ENCODE measurements at places on chromosomes 2 and 18.

DNA sequence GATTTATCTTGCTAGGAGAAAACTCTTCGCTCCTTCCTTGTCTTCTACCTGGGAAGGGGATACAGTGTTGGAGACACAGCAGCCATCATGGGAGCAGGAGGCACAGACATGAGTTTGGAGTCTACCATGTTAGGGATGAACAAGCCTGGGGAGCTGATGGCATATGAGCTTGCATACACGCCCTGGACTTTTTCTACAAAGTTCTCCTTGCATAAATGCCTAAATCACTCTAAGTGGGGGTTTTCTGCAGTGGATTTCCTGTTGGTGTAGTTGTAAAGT lies 3.6 kb upstream of the HS1BP3 start:
- no peak for DNase-seq

DNA sequence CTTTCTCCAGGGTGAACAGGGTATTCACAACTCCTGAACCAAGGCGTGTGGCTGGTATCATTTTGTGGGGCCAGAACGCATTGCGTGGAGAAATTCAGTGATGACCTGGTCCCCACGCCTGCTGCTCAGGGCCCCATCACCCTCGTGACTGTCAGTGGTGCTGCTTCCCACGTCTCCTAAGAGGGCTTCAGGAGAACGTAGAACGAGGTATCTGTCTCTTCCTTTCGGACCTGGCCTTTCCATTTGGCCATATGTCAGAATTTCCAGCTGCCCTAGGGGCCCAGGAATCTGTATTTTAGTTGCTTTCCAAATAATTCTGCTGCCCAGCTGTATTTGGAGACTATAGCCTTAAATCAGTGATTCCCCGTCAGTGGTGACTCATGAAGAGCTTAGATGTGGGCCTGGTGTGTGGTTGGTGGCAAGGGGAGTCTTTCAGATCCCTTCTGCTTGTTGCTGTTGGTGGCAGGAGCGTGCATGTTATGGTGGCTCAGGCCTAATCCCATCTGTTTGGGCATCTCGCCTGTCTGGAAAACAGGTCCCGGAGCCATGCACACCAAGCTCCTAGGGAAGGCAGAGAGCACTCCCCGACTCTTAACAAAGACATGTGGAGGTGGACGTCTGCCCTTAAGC lies 56.4 kb downstream of the NPAS2 start:
- DNase-seq, result no peak

GRCh38 chr2:96631804-96632435 lies 6.2 kb downstream of the KANSL3 start:
- DNase-seq, result no peak

GRCh38 chr2:186562209-186562578 lies 27.7 kb upstream of the ITGAV start:
- DNase-seq, result no peak

GRCh38 chr2:68604077-68604476 lies 39.3 kb upstream of the PROKR1 start:
- DNase-seq, result no peak

DNA sequence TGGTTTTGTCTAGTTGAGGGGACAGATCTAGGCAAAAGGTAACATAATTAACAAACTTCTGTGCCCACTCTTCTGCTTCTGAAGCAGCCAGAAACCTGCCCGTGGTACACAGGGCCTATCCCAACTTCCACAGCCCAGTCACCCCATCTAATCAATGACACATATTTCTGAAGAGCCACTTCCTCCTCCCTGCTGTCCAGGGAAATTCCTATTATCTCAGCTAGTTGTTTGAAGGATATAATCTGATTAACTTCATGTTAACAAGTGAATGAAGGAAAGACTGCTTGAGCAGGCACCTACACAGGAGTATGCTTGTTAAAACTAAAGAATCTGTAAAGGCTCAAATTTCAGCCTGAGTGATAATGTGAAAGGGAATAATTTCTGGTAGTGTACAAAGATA lies 61.4 kb downstream of the CCDC148 start:
- no peak for DNase-seq

DNA sequence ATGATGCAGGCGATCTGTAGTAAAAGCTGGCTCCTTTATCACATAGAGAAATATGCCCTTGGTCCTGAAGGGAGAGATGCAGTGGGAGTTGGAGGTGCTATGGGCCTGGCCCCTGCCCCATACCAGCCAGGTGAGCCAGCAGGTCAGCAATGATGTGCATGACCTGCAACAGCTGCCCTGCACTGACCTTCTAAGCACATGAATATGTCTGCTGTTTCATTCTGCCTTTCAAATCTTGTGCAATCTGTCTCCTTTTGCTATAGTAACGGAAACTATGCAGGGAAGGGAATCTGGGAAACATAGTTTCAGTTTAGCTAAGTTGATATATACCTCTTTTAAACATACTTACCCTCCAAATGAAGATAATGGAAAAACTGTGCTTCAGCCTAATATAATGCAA lies 235.2 kb downstream of the TDRD15 start:
- DNase-seq, result no peak

DNA sequence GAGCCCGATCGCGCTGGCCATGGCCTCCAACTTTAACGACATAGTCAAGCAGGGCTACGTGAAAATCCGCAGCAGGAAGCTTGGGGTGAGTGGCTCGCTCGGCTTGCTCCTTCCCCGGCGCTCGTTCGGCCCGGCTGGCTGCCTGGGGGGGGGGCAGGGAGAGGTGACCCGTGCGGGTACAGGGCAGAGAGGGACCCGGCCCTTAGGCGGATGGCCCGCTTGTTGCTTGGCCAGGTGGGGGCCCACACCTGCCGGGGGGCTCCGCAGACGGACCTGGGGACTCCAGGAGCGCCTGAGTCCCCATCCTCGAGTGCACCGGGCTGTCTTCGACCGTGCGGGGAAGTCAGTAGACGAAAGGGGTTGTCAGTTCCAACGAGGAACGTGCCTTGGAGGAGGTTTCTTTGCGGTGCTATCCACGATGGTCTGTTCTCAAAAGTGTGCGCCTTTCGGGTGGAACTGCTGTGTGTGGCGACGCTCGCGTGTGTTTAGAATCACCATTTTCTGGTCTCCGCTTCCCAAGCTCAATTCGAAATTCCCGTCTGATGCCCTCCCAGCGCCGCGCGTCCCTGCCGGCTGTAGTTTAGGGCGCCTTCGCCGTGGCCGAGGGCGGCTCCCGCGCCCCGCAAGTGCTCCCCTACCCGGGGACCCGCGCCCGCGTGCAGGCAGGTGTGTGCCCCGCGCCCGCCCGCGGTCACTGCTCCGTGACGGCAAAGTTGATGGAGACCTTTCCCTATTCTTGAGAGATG lies 711 bp downstream of the DOK6 start:
- no peak for DNase-seq

GRCh38 chr2:77977471-77978063 lies 455.4 kb upstream of the LRRTM4 start:
- DNase-seq, result no peak

GRCh38 chr2:69376403-69376802 lies 10.6 kb downstream of the GFPT1 start:
- no peak for DNase-seq

GRCh38 chr2:108320326-108320922 lies 31.7 kb downstream of the SULT1C2 start:
- DNase-seq, result no peak

GRCh38 chr2:8408560-8409460 lies 273.0 kb upstream of the ID2 start:
- DNase-seq, result no peak

DNA sequence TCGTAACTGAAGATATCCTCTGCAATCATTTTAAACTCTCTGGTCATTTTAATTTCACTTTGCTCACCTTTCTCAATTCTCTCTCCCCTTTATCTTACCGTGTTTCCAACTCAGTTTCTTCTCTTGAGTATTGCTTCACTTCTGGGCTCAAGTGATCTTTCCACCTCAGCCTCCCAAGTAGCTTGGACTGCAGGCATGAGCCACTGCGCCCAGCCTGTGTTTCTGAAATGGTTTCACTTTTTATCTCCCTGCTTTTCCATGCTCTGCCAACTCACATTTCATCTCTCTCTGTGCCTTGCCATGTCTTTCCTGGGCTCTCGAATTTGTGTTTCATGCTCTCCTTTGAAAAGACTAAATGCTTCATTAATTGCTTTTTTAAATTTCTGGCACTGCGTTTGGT lies 30.5 kb upstream of the TMEM131 start:
- DNase-seq, result no peak

GRCh38 chr2:151637271-151637781 lies 97.0 kb downstream of the NEB start:
- no peak for DNase-seq

- no peak for DNase-seq
Observed at GRCh38 chr2:179927041-179927440, 65.6 kb upstream of the ZNF385B start.

DNA sequence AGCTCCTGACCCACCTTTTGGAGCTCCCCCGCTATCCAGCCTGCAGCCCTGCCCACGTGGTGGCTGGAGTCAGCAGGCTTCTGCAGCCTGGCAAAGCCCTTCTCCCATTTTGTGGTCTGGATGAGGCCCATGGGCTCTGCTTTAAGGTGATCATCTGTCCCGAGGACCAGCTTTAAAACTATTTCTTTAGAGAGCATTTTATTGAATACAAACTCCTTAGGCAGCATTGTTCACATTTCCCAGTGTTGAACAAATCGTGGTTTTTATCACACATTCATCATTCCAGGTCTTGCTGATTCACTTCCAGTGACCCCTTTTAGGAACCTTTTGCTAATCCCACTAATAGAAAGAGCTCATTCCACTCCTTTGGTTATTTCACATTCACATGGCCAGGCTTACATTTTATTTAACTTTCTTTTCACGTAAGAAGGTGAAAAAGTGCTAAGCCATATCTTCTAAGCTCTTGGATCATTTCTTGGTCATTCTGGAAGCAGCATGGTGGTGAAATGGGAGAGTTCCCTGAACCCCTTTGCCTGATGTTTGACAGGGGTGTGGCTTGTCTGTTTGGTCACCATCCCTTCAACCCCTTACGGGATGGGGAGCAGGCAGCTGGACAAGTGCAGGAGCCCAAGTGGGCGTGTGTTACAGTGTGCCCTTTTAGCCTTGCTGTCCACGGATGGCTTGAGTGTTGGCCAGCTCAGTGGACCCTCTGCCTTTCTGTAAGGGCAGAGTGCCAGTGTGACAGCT lies 80.4 kb upstream of the RAPGEF4 start:
- DNase-seq, result no peak

GRCh38 chr2:229980431-229981184 lies 58.3 kb downstream of the FBXO36 start:
- DNase-seq, result no peak

GRCh38 chr2:43343573-43344304 lies 117.3 kb upstream of the ZFP36L2 start:
- no peak for DNase-seq

GRCh38 chr18:56128153-56128791 lies 510.1 kb downstream of the TXNL1 start:
- DNase-seq, result no peak

DNA sequence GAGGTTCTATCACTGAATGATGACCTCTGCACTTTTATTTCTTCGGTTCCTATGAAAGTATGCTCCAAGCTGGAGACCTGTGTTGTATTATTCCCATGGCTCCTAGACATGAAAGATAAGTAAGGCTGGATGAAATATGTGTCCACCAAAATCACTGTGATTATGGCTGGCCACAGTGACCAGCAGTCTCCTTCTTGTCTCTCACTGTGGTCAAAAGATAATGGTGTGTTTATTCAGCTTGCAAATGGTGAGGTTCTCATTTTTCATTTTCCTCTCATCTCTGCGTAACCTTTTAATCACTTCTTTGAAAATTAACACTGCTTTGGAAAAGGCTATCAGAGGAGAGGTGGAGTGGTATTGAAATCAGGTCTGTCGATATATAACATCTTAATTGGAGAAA lies 107.8 kb upstream of the DAPL1 start:
- no peak for DNase-seq

- no peak for DNase-seq
Observed at GRCh38 chr2:207226243-207226642, 60.5 kb upstream of the KLF7 start.

GRCh38 chr18:35827903-35828275 lies 144.6 kb upstream of the RMP24 start:
- no peak for DNase-seq

- DNase-seq, result peak; percentile 78
Observed at GRCh38 chr18:49486953-49487710, at the start of gene C18orf32. C18orf32 (minus strand) TSS chr18:49487234; CDS start chr18:49483748, 3,486 bp downstream.

DNA sequence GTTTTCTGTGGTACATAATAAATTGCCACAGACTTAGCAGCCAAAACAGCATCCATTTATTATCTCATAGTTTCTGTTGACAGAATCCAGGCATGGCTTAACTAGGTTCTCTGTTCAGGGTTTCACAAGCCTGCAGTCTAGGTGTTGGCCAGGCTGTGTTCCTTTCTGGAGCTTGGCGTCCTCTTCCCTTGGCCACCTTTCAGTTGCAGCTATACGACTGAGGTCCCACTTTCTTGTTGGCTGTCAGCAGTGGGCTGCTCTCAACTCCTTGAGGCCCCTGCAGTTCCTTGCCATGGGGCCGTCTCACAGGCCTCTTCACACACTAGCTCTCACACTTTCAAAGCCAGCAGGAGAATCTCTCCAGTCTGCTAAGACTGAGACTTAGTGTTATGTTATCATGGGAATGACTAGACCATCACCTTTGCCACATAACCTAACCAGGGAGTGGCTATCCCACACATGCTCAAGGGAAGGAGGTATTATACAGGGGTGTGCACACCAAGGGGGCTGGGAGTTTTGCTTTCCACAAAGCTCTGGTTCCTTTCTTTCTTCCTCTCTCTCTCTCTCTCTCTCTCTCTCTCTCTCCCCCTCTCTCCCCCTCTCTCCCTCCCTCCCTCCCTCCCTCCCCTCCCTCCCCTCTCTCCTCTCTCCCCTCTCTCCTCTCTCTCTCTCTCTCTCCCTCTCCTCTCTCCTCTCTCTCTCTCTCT lies 15.8 kb downstream of the RIOK3 start:
- no peak for DNase-seq

DNA sequence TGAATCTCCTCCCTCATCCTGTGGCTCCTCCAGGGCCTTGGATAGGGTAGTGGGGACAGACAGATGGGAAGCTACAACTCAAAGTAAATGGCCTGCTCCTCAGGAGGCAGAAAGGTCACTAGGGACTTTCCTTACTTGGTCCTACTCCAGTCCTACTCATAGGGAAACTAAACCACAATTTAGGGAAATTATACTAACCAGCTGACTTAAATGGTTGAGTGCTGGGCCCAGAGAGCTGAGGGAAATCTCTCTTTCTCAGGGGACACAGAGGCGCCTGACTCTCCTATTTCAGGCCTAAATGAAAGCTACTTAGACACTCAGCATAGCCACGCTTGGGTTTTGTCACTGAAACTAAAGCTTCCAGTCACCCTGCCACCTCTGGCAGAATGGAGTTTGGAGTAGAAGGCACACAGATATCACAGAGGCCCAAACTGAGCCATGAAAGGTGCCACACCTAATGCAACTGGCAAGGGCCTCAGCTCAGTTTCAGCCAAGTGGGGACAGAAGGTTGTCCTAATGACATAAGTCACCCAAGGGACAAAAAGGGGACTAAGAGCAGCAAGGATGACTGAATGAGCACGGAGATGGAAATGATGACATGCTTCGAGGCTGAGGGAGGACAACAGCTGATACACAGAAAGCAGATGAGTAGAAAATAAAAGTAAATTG lies 24.0 kb downstream of the CERKL start:
- no peak for DNase-seq

DNA sequence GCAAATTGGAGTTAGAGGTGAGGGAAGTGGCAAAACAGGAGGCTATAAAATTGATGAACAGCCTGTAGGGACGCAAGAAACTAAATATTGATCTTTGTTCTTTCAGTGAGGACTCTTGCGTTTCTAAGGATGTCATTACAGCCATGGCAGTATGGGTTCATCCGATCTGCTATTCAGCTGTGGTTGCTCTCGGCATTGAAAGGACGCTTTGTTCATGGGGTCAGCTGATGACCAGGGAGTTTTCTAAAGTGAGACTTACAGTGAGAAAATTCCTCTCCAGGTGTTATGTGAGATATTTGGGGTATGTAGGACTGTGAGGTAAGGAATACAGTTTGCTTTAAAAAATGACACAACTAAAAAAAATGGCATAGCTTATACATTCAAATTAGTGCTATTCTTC lies 52.7 kb upstream of the PELI1 start:
- DNase-seq, result no peak

All from GOT3 (cell line).